HCEC 1CT (cell line): ENCODE measurements at places on chromosomes 4 and X.
A peak's percentile ranks its signal among the peaks of the same experiment; 100 is the strongest.

DNA sequence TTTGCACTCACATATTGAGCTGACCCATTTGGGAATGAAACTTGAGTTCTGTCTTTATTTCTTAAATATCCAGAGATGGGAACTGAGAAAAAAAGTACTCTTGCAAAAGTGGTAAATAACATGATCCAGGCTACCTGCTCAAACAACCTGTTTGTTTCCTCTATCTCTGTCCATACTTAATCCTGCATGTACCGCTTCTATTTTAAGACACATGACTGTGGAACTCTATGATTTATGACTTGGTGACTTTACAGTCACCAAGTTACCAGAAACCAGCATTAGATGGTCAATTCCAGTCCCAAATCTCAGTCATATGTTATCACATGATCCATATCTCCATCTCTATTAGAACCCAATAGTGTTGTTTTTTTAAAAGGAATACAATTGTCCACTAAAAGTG lies 606.7 kb downstream of the EPHA5 start:
- DNase-seq, result no peak

- no peak for DNase-seq
Observed at GRCh38 chrX:9465380-9466123, 694 bp downstream of the TBL1X start.

DNA sequence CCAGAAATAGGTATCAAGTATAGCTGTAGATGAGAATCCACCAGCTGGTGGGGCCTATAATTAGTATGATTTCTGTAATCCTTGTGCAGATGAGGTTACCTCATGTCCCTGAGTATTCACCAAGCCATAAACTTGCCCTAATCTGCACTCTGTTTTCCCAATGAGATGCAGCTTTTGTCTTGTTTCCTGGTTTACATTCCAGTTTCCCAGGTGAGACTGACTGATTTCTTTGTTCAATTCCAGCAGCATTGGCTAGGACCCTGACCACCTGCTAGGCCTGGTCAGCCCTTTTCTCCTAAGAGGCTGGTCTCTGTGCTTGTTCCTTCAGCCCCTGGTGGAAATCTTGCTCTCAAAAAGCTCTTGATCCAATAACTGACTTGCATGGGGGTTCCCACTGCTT lies 44.6 kb downstream of the GABRB1 start:
- no peak for DNase-seq

DNA sequence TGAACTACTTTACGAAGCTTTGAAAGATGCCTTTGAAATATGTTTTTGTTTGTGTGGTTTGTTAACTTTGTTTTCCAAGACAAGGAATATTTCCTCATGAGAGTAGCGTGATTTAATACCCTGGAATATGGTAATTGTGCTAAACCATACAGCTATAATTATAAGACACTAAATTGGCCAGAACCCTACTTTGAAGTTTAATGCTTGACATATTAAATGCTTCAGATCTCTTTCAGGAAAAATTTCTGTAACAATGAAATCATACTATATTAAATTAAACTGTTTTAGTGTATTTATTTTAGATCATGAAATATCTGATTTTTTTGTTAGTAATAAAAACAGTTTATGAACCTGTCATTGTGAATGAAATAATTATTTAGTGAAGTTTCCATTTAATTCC lies 63.5 kb downstream of the DCLK2 start:
- no peak for DNase-seq

DNA sequence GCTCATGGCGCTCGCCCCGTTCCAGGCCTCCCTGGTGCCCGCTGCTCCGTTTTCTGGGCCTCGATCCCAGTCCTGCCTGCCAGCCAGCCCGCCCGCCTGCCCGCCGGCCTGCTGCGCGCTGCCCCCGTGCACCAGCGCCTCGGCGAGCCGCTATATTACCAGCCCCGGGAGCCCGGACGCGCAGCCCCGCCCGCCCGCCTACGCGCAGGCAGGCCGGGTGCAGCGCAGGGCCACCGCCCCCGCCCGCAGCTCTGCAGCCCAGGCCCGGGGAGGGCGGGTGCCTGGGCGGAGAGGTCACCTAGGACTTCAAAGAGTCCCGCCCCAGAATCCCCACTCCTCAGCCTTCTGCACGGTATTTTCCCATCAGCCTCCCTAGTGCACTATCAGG lies at the start of gene MAOB:
Gene MAOB (minus strand): TSS at position 157 of the 388 bp plus-strand sequence. CDS start 151 bp downstream, at position 6.
- no peak for DNase-seq

GRCh38 chrX:19907794-19908193 lies 20.4 kb upstream of the SH3KBP1 start:
- no peak for DNase-seq

DNA sequence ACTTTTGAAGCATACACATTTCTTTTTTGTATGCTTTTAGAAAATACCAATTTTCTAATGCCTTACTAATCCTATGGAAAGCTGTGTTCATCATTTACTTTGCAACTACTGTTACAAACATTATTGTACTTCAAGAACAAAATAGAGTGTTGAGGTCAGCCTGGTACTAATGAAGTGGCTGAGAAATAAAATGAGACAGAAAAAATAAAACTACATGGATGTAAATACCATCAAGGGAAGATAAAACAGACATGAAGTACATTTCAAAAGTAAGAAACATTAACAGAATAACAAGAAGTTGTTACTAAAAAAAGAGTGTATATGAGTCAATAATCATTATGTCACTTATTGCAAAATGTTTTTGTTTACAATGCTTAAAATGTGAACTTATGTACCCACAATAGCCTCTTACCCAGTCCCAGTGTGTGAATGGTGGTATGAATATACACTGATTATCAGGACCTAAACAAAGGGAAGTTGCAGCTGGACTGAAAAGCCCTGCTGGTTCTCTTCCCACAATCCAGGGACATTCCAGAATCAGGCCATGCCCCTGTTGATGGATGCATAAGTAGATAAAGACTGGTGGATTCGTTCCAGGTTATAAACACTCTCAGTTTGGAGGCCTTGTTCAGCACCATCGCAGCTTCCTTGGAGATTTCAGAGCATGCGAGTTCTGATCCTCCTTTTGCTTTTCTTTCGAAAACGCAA lies 2.4 kb upstream of the CSN3 start:
- DNase-seq, result no peak

GRCh38 chr4:169312690-169313422 lies 42.1 kb upstream of the SH3RF1 start:
- DNase-seq, result no peak

DNA sequence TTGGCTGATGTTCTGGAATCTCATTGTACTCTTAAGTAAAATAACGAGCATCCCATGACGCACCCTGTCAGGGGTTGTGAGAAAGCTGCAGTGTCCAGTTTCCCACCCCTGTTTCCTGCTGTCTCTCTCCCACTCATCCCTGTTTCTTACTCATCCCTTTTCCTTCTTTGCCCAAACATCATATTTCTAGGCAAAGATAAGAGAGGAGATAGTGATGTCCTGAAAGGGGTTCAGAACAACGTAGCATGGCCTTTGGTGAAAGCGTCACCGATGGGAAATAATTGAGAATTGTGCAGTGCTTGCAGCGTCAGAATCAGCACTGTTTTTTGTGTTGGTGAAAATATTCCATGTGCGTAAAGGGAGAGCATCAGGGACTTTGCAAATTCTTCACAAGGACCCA lies 23.5 kb upstream of the TMEM165 start:
- no peak for DNase-seq

GRCh38 chrX:103248553-103248952 lies 6.4 kb downstream of the TCEAL8 start:
- peak; percentile 3 for DNase-seq

GRCh38 chrX:18721683-18722499 lies 14.4 kb downstream of the PPEF1 start:
- no peak for DNase-seq

DNA sequence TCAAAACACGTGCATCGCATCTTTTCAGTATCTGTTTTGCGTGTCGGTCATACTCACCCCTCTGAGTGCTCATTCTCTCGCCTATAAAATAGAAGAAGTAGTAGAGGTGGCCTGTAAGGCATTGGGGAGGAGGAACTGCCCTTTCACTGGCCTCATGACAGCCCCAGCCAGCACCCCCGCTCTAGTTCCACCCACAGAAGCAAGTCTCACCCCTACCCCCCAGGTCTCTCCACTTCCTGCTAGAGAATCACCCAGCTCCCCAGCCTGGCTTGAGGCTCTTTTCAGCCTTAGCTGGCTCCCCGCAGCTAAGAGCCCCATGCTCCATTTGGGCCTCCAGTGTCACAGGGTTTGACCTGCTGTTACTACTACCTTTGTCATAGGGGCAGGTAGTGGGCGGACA lies 11.8 kb downstream of the HDAC6 start:
- no peak for DNase-seq

- DNase-seq, result no peak
Observed at GRCh38 chr4:7584606-7585159, 150.0 kb upstream of the PSAPL1 start.

DNA sequence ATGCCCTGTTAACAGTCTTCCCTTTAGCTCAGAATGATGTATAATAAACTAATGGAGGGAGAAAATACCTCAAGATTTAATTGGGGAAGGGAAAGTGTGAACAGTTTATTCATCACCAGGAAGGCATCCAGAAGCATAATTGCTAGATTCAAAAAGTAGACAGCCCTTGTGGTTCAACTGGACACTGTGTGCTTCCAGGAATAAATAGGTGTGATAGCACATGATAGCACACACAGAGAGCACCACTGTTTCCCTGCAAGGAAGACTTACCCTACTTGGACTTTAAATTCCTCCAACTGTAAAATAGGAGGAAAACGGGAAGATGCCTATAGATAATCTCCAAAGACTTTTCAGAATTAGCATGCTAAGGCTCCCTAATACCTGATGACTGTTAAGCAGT lies 27.8 kb downstream of the SLC39A8 start:
- no peak for DNase-seq

DNA sequence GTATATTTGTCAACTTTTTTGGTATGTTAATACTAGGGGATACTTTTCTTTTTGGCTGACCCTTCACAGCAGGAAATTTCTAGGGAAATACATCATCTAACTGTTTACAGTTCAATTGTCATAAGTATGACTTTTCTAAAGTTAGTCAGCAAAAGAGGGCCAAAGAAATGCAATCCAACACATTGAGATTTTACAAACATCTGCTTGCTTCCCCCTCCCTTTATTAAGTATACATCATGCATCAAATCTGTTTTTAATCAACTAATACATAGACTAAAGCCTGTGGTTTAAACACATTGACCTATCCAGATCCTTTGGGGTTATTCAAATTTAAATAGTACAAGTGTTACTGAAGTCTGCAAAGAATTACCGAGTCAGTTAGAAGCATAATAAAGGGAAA lies 93.9 kb downstream of the MID1 start:
- DNase-seq, result peak; percentile 76

- no peak for DNase-seq
Observed at GRCh38 chr4:114137984-114138383, 158.5 kb upstream of the ARSJ start.

DNA sequence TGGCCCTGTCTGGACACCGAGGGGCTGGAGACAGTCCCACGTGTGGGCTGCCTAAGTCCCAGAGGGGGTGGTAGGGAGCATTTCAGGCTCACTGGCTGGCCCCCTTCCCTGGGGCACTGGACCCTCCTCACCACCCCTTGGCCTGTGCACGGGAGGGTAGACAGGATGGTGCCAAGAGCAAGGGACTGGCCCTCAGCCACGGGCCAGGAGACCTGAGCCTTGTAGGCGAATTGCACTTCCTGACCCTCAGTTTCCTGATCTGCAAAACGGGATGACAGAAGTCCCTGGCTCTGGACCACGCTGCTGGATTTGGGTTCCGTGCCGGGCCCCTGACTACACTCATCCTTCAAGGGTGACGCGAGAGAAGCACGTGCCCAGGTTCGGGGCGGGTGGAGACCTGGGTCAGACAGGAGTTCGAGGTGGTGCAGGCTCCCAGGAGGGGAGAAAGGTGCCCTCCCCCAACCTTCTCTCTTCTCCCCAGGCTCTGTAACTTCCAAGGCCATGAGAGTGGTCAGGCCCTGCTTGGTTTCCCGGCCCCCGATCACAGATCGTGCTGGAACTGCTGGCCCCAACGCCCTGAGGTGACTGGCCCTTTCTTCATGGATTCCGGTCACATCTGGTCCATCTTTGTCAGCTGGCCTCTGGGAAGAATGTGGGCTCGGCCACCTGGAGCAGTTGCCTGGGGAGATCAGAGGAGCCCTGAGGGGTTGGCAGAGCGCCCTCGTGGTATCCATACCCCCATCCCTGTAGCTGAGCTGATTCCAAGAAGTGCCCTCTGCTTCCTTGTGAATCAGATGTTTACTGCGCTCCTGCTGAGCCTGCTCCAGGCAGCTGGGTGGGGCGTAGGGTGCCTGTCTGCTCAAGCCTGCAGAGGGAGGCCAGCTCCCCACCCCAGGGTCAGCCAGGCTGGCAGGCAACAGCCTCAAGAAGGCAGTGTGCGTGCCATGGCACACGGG lies 3.3 kb downstream of the SH3BP2 start:
- no peak for DNase-seq

GRCh38 chrX:74420196-74421035 lies 877 bp upstream of the SLC16A2 start:
- peak; percentile 50 for DNase-seq

- DNase-seq, result no peak
Observed at GRCh38 chrX:46321676-46322075, 223.5 kb downstream of the ZNF674 start.

- DNase-seq, result peak; percentile 32
Observed at GRCh38 chrX:139113708-139114107, 402.2 kb upstream of the FGF13 start.

- peak; percentile 51 for DNase-seq
Observed at GRCh38 chr4:144355811-144356757, 215.6 kb upstream of the GYPA start.

DNA sequence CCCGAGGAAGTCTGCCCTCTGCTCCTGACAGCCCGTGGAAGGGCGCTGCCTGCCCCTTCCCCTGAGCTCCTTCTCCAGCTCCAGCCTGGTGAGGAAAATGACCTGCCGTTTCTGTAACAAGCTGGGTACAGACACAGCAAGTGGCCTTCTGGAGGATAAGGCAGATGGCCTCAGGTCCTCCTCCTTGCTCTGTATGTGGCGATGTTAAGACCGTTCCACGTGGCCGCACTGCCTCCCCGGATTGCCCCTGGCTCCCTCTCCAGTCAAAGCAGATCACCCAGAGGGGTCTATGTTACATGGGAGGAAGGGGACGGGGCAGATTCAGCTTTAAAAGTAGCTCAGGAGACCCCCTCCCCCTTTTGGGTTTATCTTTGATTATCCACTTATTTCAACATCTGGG lies 80.3 kb upstream of the GATB start:
- DNase-seq, result no peak

GRCh38 chr4:176584031-176584606 lies 208.6 kb downstream of the VEGFC start:
- no peak for DNase-seq

GRCh38 chr4:87078987-87079486 lies 141.4 kb downstream of the KLHL8 start:
- peak; percentile 49 for DNase-seq

GRCh38 chr4:15149234-15149838 lies 147.1 kb downstream of the CPEB2 start:
- DNase-seq, result no peak

- DNase-seq, result no peak
Observed at GRCh38 chr4:76539979-76540378, 105.0 kb downstream of the SHROOM3 start.

- DNase-seq, result no peak
Observed at GRCh38 chrX:39242187-39242586, 440.9 kb downstream of the MID1IP1 start.

DNA sequence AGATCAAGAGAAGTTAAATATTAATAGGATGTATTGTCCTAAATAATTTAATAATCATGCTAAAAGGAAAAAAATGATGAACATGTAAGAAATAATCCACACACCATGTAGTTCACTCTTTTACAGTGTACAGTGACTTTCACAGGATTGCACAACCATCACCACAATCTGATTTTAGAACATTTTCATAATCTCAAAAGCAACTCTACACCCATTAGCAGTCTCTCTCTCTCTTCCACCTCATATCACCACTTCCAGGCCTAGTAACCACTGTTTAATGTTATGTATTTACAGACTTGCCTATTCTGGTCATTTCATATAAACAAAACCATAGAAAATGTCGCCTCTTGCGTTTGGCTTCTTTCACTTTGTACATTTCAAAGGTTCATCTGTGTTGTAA lies 153.4 kb downstream of the FSTL5 start:
- DNase-seq, result peak; percentile 9
